ENCODE measurements at places on chromosomes 13 and 19. TPM values are rescaled to one million over a fixed set of nuclear protein-coding genes. Genes with fewer than 3 reads are reported as not detected.
A peak's percentile ranks its signal among the peaks of the same experiment; 100 is the strongest.

ACER1 gene
- not detected for total RNA-seq

- no peak overlapping the region for H3K4me3 ChIP-seq
- no peak overlapping the region for H3K27ac ChIP-seq
- no peaks in the 10 kb centered on the region for H3K4me1 ChIP-seq
Measured at GRCh38 chr19:51621178-51621577, 9.0 kb downstream of the SIGLEC5 start.

DNA sequence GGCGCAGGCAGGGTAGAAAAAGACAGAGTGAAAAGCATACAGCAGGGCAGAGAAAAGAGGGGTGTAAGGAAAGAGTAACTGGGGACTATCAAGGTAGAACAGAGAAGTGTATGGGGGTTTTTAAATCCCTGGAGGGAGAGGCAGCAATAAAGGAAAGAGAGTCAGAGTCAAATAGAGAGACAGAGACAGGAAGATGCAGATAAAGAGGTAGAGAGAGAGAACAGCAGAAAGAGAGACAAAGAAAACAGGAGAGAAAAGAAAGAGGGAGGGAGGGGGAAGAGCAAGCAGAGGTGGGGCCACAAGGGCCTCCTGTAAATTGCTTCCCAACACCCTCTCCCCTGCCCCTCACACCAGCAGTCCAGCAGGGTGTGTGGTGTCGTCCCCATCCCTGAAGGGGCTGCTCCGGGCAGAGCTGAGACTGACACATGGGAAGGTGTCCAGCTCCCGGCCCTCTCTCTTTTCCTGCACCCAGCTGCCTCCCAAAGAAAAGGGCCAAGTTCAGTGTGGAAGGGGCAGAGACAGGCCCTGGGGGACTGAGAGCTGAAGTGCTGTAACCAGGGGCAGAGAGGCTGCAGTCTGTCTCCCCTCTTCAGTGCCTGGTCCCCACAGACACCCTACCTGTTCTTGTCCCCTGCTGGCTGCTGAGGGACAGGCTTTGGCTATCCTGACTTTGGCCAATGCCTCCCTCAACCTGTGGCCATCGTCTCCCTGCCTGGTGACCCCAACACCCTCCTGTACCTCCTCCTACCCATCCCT, 17.4 kb upstream of the POU2F2 start:
- no peaks in the 10 kb centered on the region for H3K36me3 ChIP-seq
- H3K27ac ChIP-seq: no peak overlapping the region
- H3K4me1 ChIP-seq: no peaks in the 10 kb centered on the region
- no peak for DNase-seq
- peaks cover 78% of the 10 kb centered on the region for H3K27me3 ChIP-seq

- no peaks in the 10 kb centered on the region for H3K36me3 ChIP-seq
- DNase-seq: no peak
- no peaks in the 10 kb centered on the region for H3K4me1 ChIP-seq
- no peak overlapping the region for H3K27ac ChIP-seq
- no peaks in the 10 kb centered on the region for H3K27me3 ChIP-seq
Measured at GRCh38 chr13:102960959-102961358, 105.3 kb downstream of the SLC10A2 start.

GRCh38 chr19:2358548-2359173, 1.4 kb upstream of the TMPRSS9 start:
- H3K27me3 ChIP-seq: peaks cover 30% of the 10 kb centered on the region
- no peak overlapping the region for H3K27ac ChIP-seq
- H3K36me3 ChIP-seq: peaks cover 9% of the 10 kb centered on the region
- H3K4me1 ChIP-seq: no peaks in the 10 kb centered on the region
- H3K4me3 ChIP-seq: no peak overlapping the region

GRCh38 chr19:18541992-18542940, 1.1 kb downstream of the FKBP8 start:
- H3K4me3 ChIP-seq: peak overlapping the region; percentile 89
- H3K27me3 ChIP-seq: no peaks in the 10 kb centered on the region
- H3K4me1 ChIP-seq: peaks cover 7% of the 10 kb centered on the region
- H3K36me3 ChIP-seq: peaks cover 31% of the 10 kb centered on the region
- peak overlapping the region; percentile 63 for H3K27ac ChIP-seq
- DNase-seq: no peak

SERPINE3 gene
- not detected for total RNA-seq

GRCh38 chr19:12077375-12077774, 12.8 kb downstream of the ZNF844 start:
- peaks cover 46% of the 10 kb centered on the region for H3K36me3 ChIP-seq
- no peak for DNase-seq
- H3K4me1 ChIP-seq: no peaks in the 10 kb centered on the region
- H3K27ac ChIP-seq: no peak overlapping the region
- no peaks in the 10 kb centered on the region for H3K27me3 ChIP-seq
- H3K4me3 ChIP-seq: no peak overlapping the region

GRCh38 chr19:57888560-57889231, at the start of gene ZNF814:
ZNF814 (minus strand) TSS chr19:57889037; CDS start chr19:57888802, 235 bp downstream.
- H3K4me3 ChIP-seq: peak within 1 kb of the TSS; percentile 83
- peaks cover 5% of the 10 kb centered on the region for H3K36me3 ChIP-seq
- peak; percentile 84 for DNase-seq
- H3K27ac ChIP-seq: peak within 1 kb of the TSS; percentile 63

DNA sequence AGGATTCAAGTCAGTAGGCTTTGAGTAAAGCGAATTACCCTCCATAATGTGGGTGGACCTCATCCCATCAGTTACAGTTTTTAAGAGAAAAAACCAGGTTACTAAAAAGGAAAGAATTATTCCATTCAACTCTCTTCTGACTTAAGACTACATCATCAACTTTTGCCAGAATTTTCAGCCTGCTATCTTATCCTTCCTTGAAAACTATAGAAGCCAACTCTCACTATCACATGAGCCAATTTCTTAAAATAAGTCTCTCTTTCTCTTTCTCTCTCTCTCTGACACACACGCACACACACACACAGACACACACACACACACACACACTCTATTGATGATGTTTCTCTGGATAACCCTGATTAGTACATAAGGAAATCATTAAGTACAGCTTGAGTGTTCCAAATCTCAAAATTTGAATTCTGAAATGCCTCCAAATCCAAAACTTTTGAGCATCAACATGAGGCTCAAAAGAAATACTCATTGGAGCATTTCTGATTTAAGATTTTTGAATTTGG, 217.0 kb upstream of the PRR20A start:
- H3K36me3 ChIP-seq: no peaks in the 10 kb centered on the region
- no peak for DNase-seq
- H3K4me3 ChIP-seq: no peak overlapping the region
- no peaks in the 10 kb centered on the region for H3K27me3 ChIP-seq

- H3K27ac ChIP-seq: no peak overlapping the region
- H3K36me3 ChIP-seq: no peaks in the 10 kb centered on the region
- peak; percentile 86 for DNase-seq
Measured at GRCh38 chr13:65292488-65292901, 1937.6 kb downstream of the PCDH9 start.

ZNF560 gene
- total RNA-seq: 0.90 TPM

- no peaks in the 10 kb centered on the region for H3K36me3 ChIP-seq
- H3K4me1 ChIP-seq: no peaks in the 10 kb centered on the region
- no peak overlapping the region for H3K4me3 ChIP-seq
- no peak overlapping the region for H3K27ac ChIP-seq
Measured at GRCh38 chr13:40344270-40345148, 321.9 kb downstream of the FOXO1 start.

GRCh38 chr13:45441633-45442032, 23.1 kb upstream of the COG3 start:
- no peak overlapping the region for H3K27ac ChIP-seq
- peaks cover 3% of the 10 kb centered on the region for H3K4me1 ChIP-seq
- no peak overlapping the region for H3K4me3 ChIP-seq
- no peaks in the 10 kb centered on the region for H3K36me3 ChIP-seq

DNA sequence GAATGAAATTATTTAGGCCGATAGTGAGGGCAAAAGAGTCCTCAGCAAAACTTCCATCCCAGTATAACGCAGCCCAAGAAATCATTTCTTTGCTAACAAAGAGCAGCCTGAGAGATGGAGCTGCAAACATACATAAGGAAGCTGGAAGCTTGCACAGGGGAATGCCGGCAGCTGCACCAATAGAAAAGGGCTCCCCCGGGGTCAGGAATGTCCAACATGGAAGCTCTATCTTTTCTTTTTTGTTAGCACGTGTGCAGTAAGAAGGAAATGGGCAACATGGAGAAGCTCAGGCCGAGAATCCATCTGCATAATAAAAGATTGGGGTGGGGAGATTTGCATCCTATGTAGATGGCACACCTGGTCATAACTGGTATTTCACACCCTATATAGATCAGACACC, 1363.5 kb upstream of the PCDH20 start:
- H3K36me3 ChIP-seq: no peaks in the 10 kb centered on the region
- H3K27me3 ChIP-seq: no peaks in the 10 kb centered on the region
- no peak for DNase-seq
- H3K4me3 ChIP-seq: no peak overlapping the region
- H3K27ac ChIP-seq: no peak overlapping the region

- H3K4me1 ChIP-seq: peaks cover 13% of the 10 kb centered on the region
- no peak for DNase-seq
- no peaks in the 10 kb centered on the region for H3K27me3 ChIP-seq
- no peak overlapping the region for H3K4me3 ChIP-seq
- peaks cover 32% of the 10 kb centered on the region for H3K36me3 ChIP-seq
Measured at GRCh38 chr19:16569609-16570320, 2.5 kb downstream of the SLC35E1 start.

Measured in IMR-90 (cell line).